Vagina (tissue), 2 donors: ENCODE measurements at places on chromosomes 7 and 10. TPM values are rescaled to one million over a fixed set of nuclear protein-coding genes. Genes with fewer than 3 reads are reported as not detected.

DNA sequence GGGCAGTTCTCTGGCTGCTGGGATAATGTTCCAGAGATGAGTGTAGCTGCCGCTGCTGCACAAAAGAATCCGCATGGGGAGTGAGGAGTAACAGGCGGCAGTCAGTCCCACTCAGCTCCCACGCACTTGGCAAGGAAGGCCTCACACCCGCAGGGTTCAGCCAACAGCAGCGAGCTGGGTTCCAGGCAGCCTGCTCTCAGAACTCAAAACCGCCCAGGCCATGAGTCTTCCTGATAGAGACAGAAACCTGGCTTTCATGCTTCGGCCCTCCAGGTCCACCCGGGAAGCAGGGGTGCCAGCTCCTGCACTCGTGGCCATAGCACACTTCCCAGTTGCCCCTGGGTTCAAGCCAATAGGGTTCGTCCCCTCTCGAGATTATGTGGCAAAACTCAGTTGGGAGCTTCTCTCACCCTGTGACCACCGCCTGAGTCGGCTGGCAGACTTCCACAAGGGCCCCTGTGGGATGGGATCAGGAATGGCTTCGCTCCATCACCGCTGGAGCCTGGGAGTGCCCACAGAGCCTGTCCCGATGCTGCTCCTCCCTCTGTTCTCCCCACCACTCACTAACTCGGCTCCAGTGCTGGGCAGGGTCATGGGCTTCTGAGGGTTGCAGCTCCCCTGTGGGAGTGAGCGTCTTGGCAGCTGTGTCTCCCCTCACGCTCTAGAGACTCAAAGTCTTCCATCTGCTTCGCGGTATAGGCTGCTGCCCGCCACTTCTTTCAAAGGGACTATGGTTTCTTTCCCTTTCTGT lies 20.6 kb downstream of the CLRN3 start:
- H3K27ac ChIP-seq: no peak overlapping the region
- no peaks in the 10 kb centered on the region for H3K36me3 ChIP-seq
- DNase-seq: peak; percentile 75
- no peak overlapping the region for H3K4me3 ChIP-seq
- H3K4me1 ChIP-seq: no peaks in the 10 kb centered on the region

- DNase-seq: no peak
- H3K4me3 ChIP-seq: no peak overlapping the region
- no peak overlapping the region for H3K27ac ChIP-seq
Observed at GRCh38 chr7:132092106-132092505, 484.2 kb downstream of the PLXNA4 start.

Gene GPR158
- 0.49 TPM for total RNA-seq

Gene BHLHA15
- total RNA-seq: not detected

Gene ANKRD1
- total RNA-seq: not detected

Gene C10orf62
- total RNA-seq: not detected

GRCh38 chr10:118569241-118569881 lies 26.1 kb downstream of the PRLHR start:
- H3K27me3 ChIP-seq: no peaks in the 10 kb centered on the region
- no peak overlapping the region for H3K4me3 ChIP-seq
- H3K4me1 ChIP-seq: peaks cover 27% of the 10 kb centered on the region
- H3K27ac ChIP-seq: no peak overlapping the region
- H3K36me3 ChIP-seq: no peaks in the 10 kb centered on the region

GRCh38 chr10:93445978-93446720 lies 36.0 kb downstream of the MYOF start:
- H3K27ac ChIP-seq: peak overlapping the region; percentile 99
- H3K36me3 ChIP-seq: no peaks in the 10 kb centered on the region
- peaks cover 55% of the 10 kb centered on the region for H3K4me1 ChIP-seq

GRCh38 chr7:30920584-30921539 lies 9.2 kb downstream of the AQP1 start:
- H3K27me3 ChIP-seq: no peaks in the 10 kb centered on the region
- no peak overlapping the region for H3K4me3 ChIP-seq
- peaks cover 21% of the 10 kb centered on the region for H3K4me1 ChIP-seq
- peak; percentile 75 for DNase-seq

DNA sequence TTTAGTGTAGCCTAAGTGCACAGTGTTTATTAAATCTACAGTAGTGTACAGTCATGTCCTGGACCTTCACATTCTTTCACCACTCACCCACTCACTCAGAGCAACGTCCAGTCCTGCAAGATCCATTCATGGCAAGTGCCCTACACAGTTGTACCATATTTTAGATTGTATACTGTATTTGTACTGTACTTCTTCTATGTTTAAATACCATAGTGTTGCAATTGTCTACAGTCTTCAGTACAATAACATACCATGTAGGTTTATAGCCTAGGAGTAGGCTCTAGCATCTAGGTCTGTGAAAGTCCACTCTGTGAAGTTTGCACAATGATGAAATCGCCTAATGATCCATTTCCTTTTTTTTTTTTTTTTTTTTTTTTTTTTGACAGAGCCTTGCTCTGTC lies 12.0 kb downstream of the EEPD1 start:
- peaks cover 16% of the 10 kb centered on the region for H3K4me1 ChIP-seq
- DNase-seq: no peak
- no peaks in the 10 kb centered on the region for H3K27me3 ChIP-seq
- no peak overlapping the region for H3K4me3 ChIP-seq

Gene TRUB1
- 30.2 TPM for total RNA-seq

Gene MYH16
- total RNA-seq: not detected

GRCh38 chr10:116253716-116254115 lies 19.3 kb downstream of the GFRA1 start:
- no peaks in the 10 kb centered on the region for H3K36me3 ChIP-seq
- peaks cover 7% of the 10 kb centered on the region for H3K4me1 ChIP-seq
- no peaks in the 10 kb centered on the region for H3K27me3 ChIP-seq
- no peak overlapping the region for H3K4me3 ChIP-seq
- no peak for DNase-seq

GRCh38 chr10:79084012-79084971 lies 15.5 kb downstream of the ZMIZ1 start:
- peak overlapping the region; percentile 59 for H3K27ac ChIP-seq
- no peak for DNase-seq
- H3K4me3 ChIP-seq: no peak overlapping the region
- H3K36me3 ChIP-seq: no peaks in the 10 kb centered on the region

Gene OAT
- 83.2 TPM for total RNA-seq

- peaks cover 10% of the 10 kb centered on the region for H3K4me1 ChIP-seq
- H3K36me3 ChIP-seq: no peaks in the 10 kb centered on the region
- peak overlapping the region; percentile 57 for H3K4me3 ChIP-seq
- no peaks in the 10 kb centered on the region for H3K27me3 ChIP-seq
- peak overlapping the region; percentile 95 for H3K27ac ChIP-seq
- DNase-seq: no peak
Observed at GRCh38 chr7:149791-150636, 42.4 kb upstream of the FAM20C start.

- H3K27me3 ChIP-seq: no peaks in the 10 kb centered on the region
- DNase-seq: no peak
- no peaks in the 10 kb centered on the region for H3K36me3 ChIP-seq
- no peak overlapping the region for H3K4me3 ChIP-seq
- no peak overlapping the region for H3K27ac ChIP-seq
Observed at GRCh38 chr10:83965473-83965872, 173.8 kb upstream of the GHITM start.

Gene RAPGEF5
- 68.0 TPM for total RNA-seq

- no peak overlapping the region for H3K27ac ChIP-seq
- H3K27me3 ChIP-seq: no peaks in the 10 kb centered on the region
Observed at GRCh38 chr7:116487907-116488521, 11.5 kb upstream of the CAV2 start.

Gene TWIST1
- 11.5 TPM for total RNA-seq

GRCh38 chr7:94154858-94155257 lies 150.7 kb upstream of the BET1 start:
- no peak for DNase-seq
- H3K4me1 ChIP-seq: no peaks in the 10 kb centered on the region
- H3K4me3 ChIP-seq: no peak overlapping the region
- H3K36me3 ChIP-seq: no peaks in the 10 kb centered on the region

Gene FAM25A
- total RNA-seq: 40.0 TPM

- no peaks in the 10 kb centered on the region for H3K27me3 ChIP-seq
- DNase-seq: no peak
- no peaks in the 10 kb centered on the region for H3K36me3 ChIP-seq
- no peaks in the 10 kb centered on the region for H3K4me1 ChIP-seq
- no peak overlapping the region for H3K27ac ChIP-seq
Observed at GRCh38 chr10:72379062-72379461, 24.3 kb upstream of the DNAJB12 start.

Gene SH2D4B
- total RNA-seq: not detected

Gene FAM24B
- total RNA-seq: not detected

GRCh38 chr10:37752334-37752875 lies 105.0 kb downstream of the ZNF248 start:
- no peak for DNase-seq
- H3K27ac ChIP-seq: no peak overlapping the region
- H3K36me3 ChIP-seq: no peaks in the 10 kb centered on the region

GRCh38 chr7:55573234-55573900 lies 1.1 kb upstream of the VOPP1 start:
- no peaks in the 10 kb centered on the region for H3K27me3 ChIP-seq
- peak overlapping the region; percentile 90 for H3K27ac ChIP-seq
- peak overlapping the region; percentile 84 for H3K4me3 ChIP-seq
- H3K36me3 ChIP-seq: no peaks in the 10 kb centered on the region
- no peak for DNase-seq

GRCh38 chr7:137381045-137381444 lies 37.5 kb upstream of the PTN start:
- no peaks in the 10 kb centered on the region for H3K27me3 ChIP-seq
- H3K27ac ChIP-seq: no peak overlapping the region
- DNase-seq: no peak
- H3K4me3 ChIP-seq: no peak overlapping the region
- H3K36me3 ChIP-seq: no peaks in the 10 kb centered on the region

Gene STRIP2
- 0.49 TPM for total RNA-seq

Gene CALHM3
- total RNA-seq: not detected

Gene C7orf57
- not detected for total RNA-seq
